ENCODE measurements at places on chromosomes 1 and 21.

GRCh38 chr21:44845418-44846223, 27.8 kb upstream of the SUMO3 start:
- no peak overlapping the region for H3K27ac ChIP-seq
- peaks cover 13% of the 10 kb centered on the region for H3K4me1 ChIP-seq
- H3K4me3 ChIP-seq = no peak overlapping the region

GRCh38 chr1:235015291-235015985, 113.2 kb downstream of the TOMM20 start:
- peaks cover 44% of the 10 kb centered on the region for H3K4me1 ChIP-seq
- no peak for DNase-seq
- H3K36me3 ChIP-seq = no peaks in the 10 kb centered on the region
- H3K4me3 ChIP-seq = no peak overlapping the region
- no peak overlapping the region for H3K27ac ChIP-seq
- no peaks in the 10 kb centered on the region for H3K27me3 ChIP-seq

DNA sequence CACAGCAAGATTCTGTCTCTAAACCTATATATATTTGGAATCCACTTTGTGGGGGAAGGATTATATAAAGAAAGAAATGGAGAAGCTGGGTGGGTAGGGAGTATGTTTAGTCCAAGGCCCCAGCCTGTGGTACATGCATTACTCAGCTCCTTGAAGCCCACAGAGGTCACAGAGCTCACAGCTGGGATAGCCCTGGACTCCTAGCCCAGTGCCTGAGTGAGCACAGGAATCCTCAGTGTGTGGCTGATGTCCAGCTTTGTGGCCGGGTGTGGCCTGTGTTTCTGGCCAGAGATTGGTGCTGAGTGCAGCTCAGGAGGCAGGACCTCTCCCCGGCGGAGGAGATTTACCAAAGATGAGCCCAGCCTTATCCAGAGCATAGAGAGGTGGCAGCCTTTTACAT, 7.6 kb downstream of the CAPN9 start:
- H3K4me3 ChIP-seq = no peak overlapping the region
- no peaks in the 10 kb centered on the region for H3K36me3 ChIP-seq
- H3K27ac ChIP-seq = no peak overlapping the region
- no peak for DNase-seq

DNA sequence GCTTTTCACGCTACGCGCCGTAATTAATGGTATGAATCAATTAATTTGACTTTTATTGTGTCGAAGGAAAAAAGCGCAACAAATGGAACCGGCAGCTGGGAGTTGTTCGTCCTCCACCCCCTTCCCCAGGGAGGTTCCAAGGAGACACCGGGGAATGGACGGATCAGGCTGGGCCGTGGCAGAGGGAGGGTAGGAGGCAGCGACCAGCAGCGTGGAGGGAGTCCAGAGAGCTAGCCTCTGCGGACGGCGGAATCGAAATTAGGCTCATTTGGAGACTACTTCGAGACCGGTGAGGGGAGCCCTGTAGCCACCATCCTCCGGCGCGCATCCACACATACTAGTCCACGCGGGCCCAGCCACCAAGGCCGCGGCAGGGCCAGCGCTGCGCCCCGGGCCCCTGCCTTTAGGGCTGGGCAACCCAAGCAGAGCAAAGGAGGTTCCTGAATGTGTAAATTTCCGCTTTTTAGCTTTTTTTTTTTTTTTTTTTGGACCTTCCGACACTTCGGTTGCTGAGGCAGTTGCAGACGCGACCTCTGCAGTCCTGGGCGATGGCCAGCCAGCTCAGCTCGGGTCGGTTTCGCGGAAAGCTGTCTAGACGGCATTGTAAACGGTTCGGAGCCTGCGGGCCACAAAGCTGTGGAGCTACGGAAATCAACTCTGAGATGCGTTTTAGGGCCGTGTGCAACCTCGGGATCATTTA, 2.2 kb upstream of the FOXD3 start:
- peaks cover 10% of the 10 kb centered on the region for H3K36me3 ChIP-seq
- H3K27me3 ChIP-seq = peaks cover 78% of the 10 kb centered on the region
- H3K27ac ChIP-seq = no peak overlapping the region
- peak; percentile 43 for DNase-seq
- H3K4me1 ChIP-seq = peaks cover 50% of the 10 kb centered on the region
- peak overlapping the region; percentile 87 for H3K4me3 ChIP-seq

- H3K27me3 ChIP-seq = peaks cover 2% of the 10 kb centered on the region
- no peak for DNase-seq
- H3K36me3 ChIP-seq = no peaks in the 10 kb centered on the region
- no peak overlapping the region for H3K4me3 ChIP-seq
Observed at GRCh38 chr21:44989537-44989886, 49.7 kb downstream of the SLX9 start.

- no peak overlapping the region for H3K4me3 ChIP-seq
- no peaks in the 10 kb centered on the region for H3K4me1 ChIP-seq
- no peak overlapping the region for H3K27ac ChIP-seq
Observed at GRCh38 chr1:193555662-193556441, 369.4 kb upstream of the B3GALT2 start.

- no peak overlapping the region for H3K27ac ChIP-seq
- H3K27me3 ChIP-seq = no peaks in the 10 kb centered on the region
- no peak overlapping the region for H3K4me3 ChIP-seq
- no peaks in the 10 kb centered on the region for H3K4me1 ChIP-seq
- DNase-seq = no peak
Observed at GRCh38 chr1:186042230-186042629, 308.0 kb downstream of the HMCN1 start.

- peak overlapping the region; percentile 84 for H3K4me3 ChIP-seq
- H3K27ac ChIP-seq = no peak overlapping the region
- DNase-seq = no peak
- H3K4me1 ChIP-seq = peaks cover 21% of the 10 kb centered on the region
- H3K27me3 ChIP-seq = peaks cover 20% of the 10 kb centered on the region
- no peaks in the 10 kb centered on the region for H3K36me3 ChIP-seq
Observed at GRCh38 chr1:6703016-6703415, 1.4 kb upstream of the DNAJC11 start.

DNA sequence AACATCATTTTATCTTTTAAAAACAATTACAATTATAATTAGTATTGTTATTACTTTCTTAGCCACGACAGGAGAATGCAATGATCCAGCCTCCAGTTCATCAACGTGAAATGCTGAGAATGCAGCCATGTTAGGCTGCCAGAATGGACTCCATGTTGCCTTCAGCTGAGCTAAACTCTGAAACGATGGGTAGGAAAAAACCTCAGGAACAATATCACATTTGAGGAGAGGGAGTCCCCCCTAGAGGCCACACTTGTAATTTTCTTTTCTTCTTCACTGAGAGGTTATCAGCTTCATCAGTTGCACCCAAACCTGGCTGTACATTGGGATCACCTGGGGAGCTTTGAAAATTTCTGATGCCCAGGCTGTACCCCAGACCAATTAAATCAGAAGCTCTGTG, 34.6 kb upstream of the DNAH14 start:
- H3K36me3 ChIP-seq = no peaks in the 10 kb centered on the region
- H3K4me3 ChIP-seq = no peak overlapping the region
- no peaks in the 10 kb centered on the region for H3K4me1 ChIP-seq
- no peak for DNase-seq

GRCh38 chr1:244022311-244022710, 28.8 kb upstream of the ZBTB18 start:
- peaks cover 16% of the 10 kb centered on the region for H3K4me1 ChIP-seq
- no peak for DNase-seq
- no peaks in the 10 kb centered on the region for H3K36me3 ChIP-seq
- H3K4me3 ChIP-seq = no peak overlapping the region

GRCh38 chr1:147567594-147568381, 26.5 kb downstream of the BCL9 start:
- H3K4me3 ChIP-seq = peak overlapping the region; percentile 21
- peaks cover 8% of the 10 kb centered on the region for H3K36me3 ChIP-seq
- no peaks in the 10 kb centered on the region for H3K27me3 ChIP-seq
- no peak for DNase-seq
- H3K4me1 ChIP-seq = peaks cover 51% of the 10 kb centered on the region

GRCh38 chr1:68528243-68528642, 31.4 kb upstream of the DEPDC1 start:
- H3K27ac ChIP-seq = no peak overlapping the region
- H3K4me1 ChIP-seq = no peaks in the 10 kb centered on the region
- no peak for DNase-seq
- no peak overlapping the region for H3K4me3 ChIP-seq
- no peaks in the 10 kb centered on the region for H3K27me3 ChIP-seq

GRCh38 chr1:19007491-19008441, 51.3 kb upstream of the IFFO2 start:
- H3K4me1 ChIP-seq = peaks cover 42% of the 10 kb centered on the region
- H3K27me3 ChIP-seq = peaks cover 4% of the 10 kb centered on the region
- H3K36me3 ChIP-seq = peaks cover 6% of the 10 kb centered on the region
- no peak overlapping the region for H3K27ac ChIP-seq

DNA sequence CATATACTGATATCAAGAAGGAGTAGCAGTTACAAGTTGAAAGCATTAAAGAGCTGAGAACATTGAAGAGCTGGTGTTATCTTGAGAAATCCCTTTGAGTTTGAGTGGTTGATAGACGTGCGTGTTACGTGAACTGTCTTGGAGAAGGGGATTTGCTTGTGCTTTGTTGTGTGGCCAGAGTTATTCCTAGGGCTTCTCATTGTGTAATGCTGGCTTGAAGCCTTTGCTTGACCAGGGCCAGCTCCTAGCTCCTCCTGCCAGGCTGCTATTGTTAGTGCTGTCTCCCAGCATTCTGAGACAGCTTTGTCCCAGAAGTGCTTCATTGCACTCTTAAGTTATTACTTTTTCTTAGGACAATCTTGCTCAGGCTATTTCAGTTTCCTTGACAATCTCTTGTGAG, 116.2 kb upstream of the KCNK2 start:
- H3K4me3 ChIP-seq = no peak overlapping the region
- H3K4me1 ChIP-seq = peaks cover 5% of the 10 kb centered on the region
- H3K27me3 ChIP-seq = no peaks in the 10 kb centered on the region
- H3K36me3 ChIP-seq = no peaks in the 10 kb centered on the region
- H3K27ac ChIP-seq = no peak overlapping the region

DNA sequence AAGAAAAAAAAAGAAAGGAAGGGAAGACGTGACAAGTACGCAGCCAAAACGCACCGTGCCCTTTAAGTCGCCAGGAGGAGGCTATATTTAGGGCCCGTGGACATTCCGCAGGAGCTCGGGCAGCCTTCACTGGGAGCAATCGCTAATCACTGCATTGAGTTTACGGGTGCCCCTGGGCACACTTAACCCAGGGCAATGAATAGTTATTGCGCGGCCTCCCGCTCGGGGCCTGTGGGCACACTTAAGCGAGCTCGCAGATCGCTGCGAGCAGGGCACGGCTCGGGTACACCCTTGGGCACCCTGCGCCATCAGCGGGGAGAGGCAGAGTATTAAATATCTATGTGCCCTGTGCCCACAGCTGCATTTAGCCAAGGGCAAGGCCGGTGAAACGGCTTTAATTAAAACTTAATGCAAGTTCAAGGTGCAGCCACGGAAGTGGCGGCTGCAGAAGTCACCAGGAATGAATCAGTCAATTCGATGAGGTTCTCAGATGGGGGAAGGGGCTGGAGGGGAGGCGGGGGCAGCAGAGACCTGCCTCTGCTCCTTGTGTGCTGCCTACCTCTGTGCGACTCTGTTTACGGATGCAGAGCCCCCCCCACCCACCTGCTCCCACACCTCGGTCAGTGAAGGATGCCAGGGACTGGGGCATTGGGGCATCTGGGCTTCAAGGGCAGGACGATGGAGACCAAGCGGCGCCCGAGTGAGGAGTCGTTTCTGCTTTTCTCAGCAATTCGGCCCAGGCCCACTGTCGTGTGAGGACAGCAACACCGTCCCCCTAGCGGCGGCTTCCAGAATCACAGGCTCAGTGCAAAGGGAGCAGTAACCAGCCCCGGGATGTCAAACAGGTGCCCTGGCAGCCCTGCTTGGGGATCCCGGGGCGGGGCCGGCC, 51.8 kb upstream of the TARDBP start:
- no peaks in the 10 kb centered on the region for H3K36me3 ChIP-seq
- peak; percentile 95 for DNase-seq
- H3K4me1 ChIP-seq = peaks cover 11% of the 10 kb centered on the region
- H3K27me3 ChIP-seq = peaks cover 3% of the 10 kb centered on the region
- H3K4me3 ChIP-seq = no peak overlapping the region
- peak overlapping the region; percentile 35 for H3K27ac ChIP-seq

DNA sequence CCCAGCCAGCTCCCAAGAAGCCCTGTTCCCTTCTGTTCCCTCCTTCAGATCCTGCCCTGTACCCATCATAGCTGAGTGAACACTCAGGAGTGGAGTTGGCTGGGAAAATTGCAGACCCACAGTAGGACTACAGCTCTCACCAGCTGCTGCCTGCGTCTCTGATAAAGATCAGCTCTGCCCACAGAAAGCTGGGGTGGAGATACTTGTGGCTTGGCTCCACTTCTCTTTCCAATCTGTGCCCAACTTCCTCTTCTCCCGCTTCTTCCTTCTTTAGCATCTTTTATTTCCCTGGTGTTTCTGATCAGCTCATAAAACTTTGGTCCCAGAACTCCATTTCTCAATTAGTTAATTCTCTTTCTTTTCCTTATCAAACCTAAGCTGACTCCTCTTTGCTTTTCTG, 5.5 kb upstream of the CD1A start:
- no peaks in the 10 kb centered on the region for H3K4me1 ChIP-seq
- no peak for DNase-seq
- H3K36me3 ChIP-seq = no peaks in the 10 kb centered on the region
- peaks cover 24% of the 10 kb centered on the region for H3K27me3 ChIP-seq
- no peak overlapping the region for H3K4me3 ChIP-seq
- no peak overlapping the region for H3K27ac ChIP-seq

- no peaks in the 10 kb centered on the region for H3K27me3 ChIP-seq
- H3K27ac ChIP-seq = no peak overlapping the region
- H3K36me3 ChIP-seq = peaks cover 30% of the 10 kb centered on the region
- DNase-seq = no peak
Observed at GRCh38 chr1:44327679-44328491, 27.2 kb downstream of the ERI3 start.

DNA sequence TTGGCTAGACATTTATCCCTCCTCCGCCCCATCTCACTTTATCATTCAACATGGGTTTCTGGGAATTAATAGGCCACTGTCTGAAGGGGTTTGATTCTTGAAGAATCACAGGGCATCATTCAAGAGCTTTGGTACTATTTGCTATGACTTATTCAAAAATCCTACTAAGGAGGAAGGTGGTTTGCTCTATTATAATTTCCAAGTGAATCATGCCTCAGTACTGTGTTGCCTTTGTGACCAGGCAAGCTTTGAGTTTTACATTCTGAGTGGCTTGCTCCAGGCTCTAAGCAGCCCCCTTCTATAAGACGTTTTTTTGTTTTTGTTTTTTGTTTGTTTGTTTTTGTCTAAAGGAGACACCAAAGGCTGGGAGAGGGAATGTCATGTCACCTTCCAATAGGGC, 2.6 kb downstream of the C1orf21 start:
- H3K27ac ChIP-seq = no peak overlapping the region
- no peak for DNase-seq
- peaks cover 4% of the 10 kb centered on the region for H3K27me3 ChIP-seq
- peaks cover 48% of the 10 kb centered on the region for H3K4me1 ChIP-seq

DNA sequence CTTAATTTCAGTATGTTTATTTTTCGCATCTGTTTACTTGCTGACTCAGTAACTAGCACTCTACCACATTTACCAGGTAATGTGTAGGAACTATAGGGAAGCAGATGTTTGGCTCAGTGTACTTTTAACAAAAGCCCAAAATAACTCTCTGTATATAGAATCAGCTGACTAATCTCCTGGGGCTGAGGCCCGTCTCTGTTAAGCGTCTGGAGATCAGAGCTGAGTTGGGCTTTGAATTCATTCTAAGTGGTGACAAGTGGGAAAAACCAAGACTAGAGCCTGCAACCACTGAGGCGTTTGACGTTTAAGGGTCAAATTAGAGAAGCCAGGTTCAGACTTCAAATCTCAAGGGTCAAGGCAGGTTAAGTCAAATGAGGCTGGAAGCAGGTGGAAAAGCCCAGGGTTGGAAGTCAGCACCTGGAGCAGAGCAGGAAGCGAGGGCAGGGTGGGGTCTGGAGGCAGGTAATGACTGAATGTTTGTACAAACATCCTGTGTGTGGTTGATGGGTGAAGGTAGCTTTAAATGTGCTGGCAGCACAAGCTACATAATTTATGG, 56.8 kb upstream of the LYST start:
- no peak overlapping the region for H3K4me3 ChIP-seq
- no peaks in the 10 kb centered on the region for H3K27me3 ChIP-seq
- H3K36me3 ChIP-seq = no peaks in the 10 kb centered on the region
- no peak overlapping the region for H3K27ac ChIP-seq
- DNase-seq = no peak
